Right atrium auricular region (tissue), 2 donors: ENCODE measurements at places on chromosomes 6 and 20.

DNA sequence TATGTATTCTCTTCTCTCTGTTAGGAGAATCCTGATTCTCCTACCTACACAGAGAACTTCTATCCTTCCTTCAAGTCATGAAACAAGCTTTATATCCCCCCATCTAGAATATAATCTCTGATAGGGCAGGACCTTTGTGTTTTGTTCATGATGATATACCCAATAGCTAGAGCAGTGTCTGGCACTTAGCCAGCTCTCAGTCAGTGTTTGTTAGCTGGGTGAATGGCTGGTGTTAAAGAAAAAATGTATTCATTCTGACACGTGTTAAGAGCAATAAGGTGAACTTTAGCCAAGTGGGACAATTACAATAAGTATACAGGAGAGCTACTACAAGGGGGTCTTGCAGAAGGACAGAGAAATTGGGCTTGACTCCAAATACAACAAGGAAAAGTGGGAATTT lies 34.3 kb upstream of the TNFRSF21 start:
- H3K36me3 ChIP-seq, result no peaks in the 10 kb centered on the region
- H3K27ac ChIP-seq, result no peak overlapping the region
- no peaks in the 10 kb centered on the region for H3K27me3 ChIP-seq
- no peak overlapping the region for H3K4me3 ChIP-seq

- no peak for DNase-seq
- no peaks in the 10 kb centered on the region for H3K36me3 ChIP-seq
- no peak overlapping the region for H3K27ac ChIP-seq
- no peaks in the 10 kb centered on the region for H3K27me3 ChIP-seq
- peaks cover 33% of the 10 kb centered on the region for H3K4me1 ChIP-seq
- H3K4me3 ChIP-seq, result no peak overlapping the region
Measured at GRCh38 chr20:23122796-23123655, 36.9 kb upstream of the CD93 start.

DNA sequence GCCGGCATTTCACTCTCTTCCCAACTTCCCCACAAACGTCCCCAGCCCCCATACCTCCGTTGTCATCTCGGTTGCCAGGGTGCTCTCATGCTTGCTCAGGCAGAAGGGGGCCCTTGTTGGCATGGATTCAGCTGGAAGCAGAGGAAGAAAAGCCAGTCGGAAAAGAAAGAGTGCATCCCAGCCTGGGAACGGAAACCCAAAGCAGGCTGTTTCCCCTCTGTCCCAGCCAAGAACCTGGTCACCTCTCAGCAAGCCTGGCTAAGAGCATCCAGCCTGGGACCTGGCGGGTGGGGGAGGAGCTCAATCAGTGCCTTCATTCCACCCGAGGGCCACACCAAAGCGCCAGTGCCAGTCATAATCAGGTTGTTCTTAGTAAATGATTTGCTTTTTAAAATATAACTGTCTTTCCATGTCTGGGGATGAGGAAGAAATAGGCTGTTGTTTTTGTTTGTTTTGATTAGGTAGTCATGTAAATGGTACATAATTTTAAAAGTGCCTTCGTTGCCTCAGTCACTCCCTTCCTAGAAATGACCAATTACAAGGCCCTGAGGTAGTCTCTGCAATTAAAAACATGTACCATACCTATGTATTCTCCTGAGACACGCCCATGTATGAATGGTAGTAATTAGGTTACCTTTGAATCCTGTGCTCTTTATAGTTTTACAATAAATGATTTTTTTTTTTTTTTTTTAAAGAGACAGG lies 21.1 kb downstream of the CHMP4B start:
- H3K27me3 ChIP-seq, result no peaks in the 10 kb centered on the region
- H3K27ac ChIP-seq, result no peak overlapping the region
- DNase-seq, result no peak
- H3K4me1 ChIP-seq, result peaks cover 75% of the 10 kb centered on the region
- no peaks in the 10 kb centered on the region for H3K36me3 ChIP-seq

GRCh38 chr20:10093087-10093591 lies 58.4 kb downstream of the ANKEF1 start:
- H3K36me3 ChIP-seq, result no peaks in the 10 kb centered on the region
- H3K4me3 ChIP-seq, result no peak overlapping the region
- no peaks in the 10 kb centered on the region for H3K27me3 ChIP-seq
- no peaks in the 10 kb centered on the region for H3K4me1 ChIP-seq
- no peak for DNase-seq

DNA sequence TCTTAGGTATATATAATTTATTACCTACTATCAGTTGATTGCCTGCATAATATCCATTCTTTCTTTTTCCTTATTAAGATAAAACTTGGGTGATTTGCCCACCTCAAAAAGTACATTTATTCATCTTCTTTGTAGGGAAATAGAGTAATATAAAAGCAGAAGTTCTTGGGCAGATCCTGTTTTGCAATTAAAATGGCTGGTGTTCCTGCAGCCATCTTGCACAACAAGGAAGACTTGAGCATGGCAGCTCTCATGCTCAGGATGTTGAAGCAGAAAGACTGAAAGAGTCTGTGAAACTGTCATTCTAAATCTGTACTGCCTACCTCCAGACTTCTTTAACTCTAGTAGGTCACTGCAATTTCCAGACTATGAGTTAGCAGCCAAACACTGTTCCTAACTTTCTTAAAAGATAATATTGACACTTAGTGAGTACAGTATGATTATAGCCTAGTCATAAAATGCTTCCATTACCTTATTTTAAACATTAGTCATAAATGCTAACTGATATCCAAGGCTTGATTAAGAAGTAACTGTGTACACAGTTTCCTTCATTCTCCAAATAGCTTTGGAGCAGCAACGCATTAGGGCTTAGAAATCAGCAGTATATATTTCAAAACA lies 24.6 kb upstream of the HTR1B start:
- no peaks in the 10 kb centered on the region for H3K36me3 ChIP-seq
- no peaks in the 10 kb centered on the region for H3K27me3 ChIP-seq
- no peak for DNase-seq
- H3K27ac ChIP-seq, result no peak overlapping the region
- H3K4me1 ChIP-seq, result no peaks in the 10 kb centered on the region

DNA sequence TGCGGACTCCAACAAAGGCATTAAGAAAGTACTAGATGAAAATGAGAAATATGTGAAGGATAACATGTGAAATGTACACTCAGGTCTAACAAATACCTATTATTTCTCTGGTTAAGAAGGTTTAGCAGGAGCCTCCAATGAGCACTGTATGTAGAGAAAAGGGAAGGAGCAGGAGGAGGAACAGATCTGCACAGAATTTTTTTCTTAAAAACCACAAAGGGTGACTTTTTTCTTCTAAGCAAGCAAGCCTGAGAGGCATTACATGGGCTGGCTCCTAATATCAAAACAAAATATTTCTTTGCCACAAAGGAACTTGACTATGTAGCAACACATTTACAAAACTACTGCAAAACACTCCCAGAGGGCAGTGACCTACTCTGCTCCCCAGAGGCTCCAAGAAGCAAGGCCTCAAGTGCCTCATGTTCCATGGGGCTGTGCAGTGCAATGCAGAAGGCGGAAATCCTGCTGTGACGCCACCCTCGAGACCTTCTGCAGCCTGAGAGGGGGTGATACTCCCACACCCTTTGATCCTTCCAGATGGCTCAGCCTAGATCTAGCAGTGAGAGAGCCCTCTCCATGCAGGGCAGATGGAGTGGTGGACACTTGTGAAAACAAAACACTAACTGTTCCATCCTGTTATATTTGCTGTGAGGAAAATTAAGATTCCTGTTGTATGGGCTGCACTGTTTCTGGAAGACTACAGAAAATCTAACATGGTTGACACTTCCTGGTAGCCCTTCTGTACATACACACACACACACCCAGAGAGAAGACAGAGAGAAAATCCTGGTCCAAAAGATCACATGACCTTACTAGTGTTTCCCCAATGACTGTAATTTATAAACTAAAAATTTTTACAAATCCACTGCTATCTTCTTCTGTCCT lies 36.0 kb upstream of the SMIM29 start:
- no peak for DNase-seq
- peaks cover 5% of the 10 kb centered on the region for H3K36me3 ChIP-seq
- peak overlapping the region; percentile 2 for H3K27ac ChIP-seq
- H3K4me3 ChIP-seq, result no peak overlapping the region

DNA sequence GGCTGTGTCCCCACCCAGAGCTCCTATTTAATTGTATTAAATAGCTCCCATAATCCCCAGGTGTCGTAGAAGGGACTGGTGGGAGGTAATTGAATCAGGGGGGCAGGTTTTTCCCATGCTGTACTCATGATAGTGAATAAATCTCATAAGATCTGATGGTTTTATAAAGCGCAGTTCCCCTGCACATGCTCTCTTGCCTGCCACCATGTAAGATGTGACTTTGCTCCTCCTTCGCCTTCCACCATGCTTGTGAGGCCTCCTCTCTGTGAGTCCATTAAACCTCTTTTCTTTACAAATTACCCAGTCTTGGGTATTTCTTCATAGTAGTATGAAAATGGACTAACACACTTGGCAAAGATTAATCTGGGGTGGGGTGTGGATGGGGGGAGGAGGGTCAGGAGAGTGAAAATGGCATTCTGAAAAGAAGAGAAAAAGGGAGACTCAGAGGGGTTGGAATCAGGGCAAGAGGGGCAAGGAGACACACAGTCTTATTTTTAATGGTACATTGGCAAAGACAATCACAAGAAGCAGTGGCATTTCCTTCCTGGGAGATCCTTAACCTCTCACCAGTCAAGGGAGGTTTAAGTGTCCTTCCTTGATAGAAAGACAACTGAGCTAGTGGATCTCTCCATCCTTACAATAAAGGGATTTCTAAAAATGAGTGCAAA lies 37.5 kb upstream of the NOX3 start:
- no peaks in the 10 kb centered on the region for H3K4me1 ChIP-seq
- no peaks in the 10 kb centered on the region for H3K27me3 ChIP-seq
- peak overlapping the region; percentile 64 for H3K27ac ChIP-seq
- no peak for DNase-seq

DNA sequence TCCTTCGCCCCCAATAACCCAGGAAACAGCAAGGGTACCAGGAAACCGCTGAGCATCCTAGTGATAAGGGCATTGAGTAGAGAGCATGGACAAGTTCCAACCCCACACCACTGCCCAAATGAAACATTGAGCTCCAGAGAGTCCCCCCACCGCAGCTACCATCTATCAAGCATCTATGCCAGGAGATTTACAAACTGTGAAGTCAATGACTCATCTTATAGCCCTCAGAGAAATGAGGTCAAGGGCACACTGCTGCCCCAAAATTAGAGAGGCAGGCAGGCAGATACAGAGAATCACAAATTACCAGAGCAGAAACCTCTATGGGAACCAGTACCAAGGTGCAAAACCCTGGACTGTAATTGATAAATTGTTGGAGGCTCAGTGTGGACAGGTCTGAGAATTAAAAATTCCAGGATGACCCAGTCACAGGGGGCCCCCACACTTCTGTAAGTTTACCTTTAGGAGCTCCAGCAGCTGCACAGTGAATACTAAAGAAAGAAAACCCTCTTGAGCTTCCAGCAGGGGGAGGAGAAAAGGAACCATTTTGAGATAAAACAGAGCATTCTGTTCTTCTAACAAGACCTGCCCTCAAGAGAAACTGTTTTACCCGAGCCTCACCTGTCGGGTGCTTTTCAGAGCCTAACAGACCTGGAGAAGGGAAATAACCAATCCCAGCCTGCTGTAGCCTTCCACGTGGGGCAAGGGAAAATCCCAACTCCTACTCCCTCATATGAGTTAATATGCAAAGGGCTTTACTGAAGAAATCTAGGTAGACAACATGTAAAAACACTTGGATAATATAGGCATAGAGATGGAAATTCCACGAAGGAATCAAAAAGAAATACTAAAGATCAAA lies 118.0 kb upstream of the ARID1B start:
- peak overlapping the region; percentile 71 for H3K27ac ChIP-seq
- no peaks in the 10 kb centered on the region for H3K36me3 ChIP-seq
